HT1080 (cell line): ENCODE measurements at places on chromosomes 3 and 15.

DNA sequence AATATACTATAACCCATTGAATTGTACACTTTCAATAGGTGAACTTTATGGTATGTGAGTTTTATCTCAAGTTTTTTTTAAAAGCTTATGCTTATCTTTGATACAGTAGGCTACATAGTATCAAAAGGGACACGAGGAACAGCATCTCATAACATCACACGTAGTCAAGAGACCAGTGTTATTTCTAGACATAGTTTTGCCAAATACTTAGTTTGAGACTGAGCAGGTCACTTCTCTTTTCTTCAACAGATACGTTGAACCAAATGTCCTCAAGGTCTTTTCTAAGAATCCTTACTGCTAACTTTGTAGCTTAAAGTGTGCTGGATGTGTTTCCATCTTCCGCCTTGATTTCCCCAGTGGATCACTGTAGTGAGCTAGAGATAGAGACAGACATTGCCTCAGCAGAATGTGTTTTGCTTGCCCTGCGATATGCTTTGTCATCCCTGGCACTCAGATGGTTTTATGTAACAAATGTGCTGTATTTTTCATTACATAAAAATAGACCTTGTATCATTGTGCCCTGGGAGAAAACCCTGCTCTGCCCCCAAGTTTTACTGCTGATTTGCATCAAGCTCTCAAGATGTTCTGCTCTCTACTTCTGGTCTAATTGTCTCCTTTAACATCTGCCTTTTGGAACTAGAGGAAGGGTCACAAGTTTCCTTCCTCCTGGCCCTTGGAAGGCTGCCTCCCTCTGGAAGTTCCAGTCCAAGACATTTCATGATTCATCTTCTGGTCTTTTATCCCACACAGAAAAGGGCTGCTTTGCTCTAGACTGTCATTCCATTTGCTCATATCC lies 426.4 kb upstream of the RGMA start:
- DNase-seq = no peak

- no peak for DNase-seq
Observed at GRCh38 chr15:64847876-64848716, 6.4 kb downstream of the PLEKHO2 start.

DNA sequence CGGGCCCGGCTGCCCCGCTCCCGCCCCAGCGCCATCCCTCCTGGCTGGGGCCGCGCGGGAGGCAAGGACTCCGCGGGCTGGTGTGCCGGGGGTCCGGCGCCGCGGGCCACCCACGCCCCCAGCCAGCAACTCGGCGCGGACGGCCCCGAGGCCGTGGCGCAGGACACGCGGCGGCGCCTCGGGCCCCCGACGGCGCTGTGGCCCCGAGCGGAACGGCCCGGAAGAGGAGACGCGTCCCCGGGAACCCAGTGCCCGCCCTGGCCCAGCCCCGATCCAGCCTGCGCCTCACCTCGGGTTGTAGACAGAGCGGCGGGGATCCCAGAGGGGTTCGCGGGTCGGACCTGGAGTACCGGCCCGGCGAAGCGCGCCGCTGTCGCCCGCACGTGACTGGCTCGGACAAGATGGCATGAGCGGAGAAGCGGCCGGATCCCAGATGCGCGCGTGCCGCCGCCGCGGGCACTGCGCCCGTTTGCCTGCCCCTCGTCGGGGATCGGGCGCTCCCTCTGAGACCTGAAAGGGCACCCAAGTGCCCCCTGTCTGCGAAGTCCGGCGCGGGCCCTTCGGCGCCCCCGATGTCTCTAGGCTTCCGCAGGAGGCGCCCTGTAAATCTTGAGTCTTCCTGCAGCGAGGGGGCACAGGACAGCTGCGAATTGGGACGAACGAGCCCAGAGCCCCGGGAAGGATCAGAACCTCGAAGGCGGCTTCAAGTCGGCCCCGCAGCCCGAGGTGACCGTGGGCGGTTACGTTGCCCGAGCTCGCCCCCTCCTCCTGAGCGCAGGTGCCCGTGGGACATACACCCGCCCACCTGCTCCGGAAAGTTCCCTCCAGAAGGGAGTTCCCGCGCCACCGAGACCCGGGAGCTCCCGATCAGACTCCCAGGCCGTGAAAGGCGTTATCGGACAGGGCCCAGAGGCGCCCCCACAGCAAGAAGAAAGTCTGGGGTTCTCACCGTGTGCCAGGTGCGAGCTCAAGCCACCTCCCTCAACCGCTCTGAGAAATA lies 598 bp upstream of the SFMBT1 start:
- DNase-seq = no peak

GRCh38 chr15:100759698-100760356 lies 119.8 kb upstream of the ALDH1A3 start:
- DNase-seq = peak; percentile 58

- peak; percentile 7 for DNase-seq
Observed at GRCh38 chr15:77409259-77410156, 10.4 kb downstream of the PEAK1 start.

DNA sequence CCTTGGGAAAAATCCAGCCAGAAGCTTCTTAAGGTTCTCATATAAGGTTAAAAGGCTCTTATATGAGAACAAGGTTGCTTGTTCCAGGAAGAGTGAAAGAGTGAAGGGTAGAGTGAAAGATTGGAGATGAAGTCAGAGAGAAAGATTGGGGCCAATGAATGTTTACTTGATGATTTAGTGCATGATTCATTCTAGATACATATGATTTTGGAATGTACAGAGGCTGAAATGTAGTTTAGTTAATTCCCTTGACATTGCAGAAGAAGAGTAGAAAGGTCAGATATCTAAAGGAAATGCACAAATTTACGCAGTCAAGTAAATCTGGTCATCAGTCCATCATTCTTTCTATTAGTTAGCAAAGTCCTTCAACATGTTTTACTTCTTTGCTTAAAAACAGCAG lies 619.8 kb upstream of the ZNF717 start:
- DNase-seq = no peak

DNA sequence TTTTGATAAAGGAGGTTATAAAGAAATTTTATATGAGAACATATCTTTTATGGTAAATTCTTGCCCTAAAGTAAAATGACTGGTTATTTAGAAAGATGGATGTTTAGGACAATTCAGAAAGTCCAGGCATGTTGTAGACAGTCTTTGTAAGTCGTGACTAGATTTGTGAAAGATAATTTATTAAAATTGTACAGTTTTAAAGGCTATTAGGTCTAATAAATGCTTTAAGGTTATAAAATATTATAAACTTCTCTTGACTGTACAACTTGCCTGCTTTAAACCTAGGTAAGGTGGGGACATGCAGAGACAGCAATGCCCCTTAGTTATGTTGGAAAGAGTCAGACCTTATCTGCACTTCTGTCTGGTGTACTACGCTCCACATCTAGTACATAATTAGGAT lies 933.5 kb downstream of the SI start:
- no peak for DNase-seq

GRCh38 chr3:193593668-193594030 lies 641 bp downstream of the OPA1 start:
- DNase-seq = peak; percentile 34

DNA sequence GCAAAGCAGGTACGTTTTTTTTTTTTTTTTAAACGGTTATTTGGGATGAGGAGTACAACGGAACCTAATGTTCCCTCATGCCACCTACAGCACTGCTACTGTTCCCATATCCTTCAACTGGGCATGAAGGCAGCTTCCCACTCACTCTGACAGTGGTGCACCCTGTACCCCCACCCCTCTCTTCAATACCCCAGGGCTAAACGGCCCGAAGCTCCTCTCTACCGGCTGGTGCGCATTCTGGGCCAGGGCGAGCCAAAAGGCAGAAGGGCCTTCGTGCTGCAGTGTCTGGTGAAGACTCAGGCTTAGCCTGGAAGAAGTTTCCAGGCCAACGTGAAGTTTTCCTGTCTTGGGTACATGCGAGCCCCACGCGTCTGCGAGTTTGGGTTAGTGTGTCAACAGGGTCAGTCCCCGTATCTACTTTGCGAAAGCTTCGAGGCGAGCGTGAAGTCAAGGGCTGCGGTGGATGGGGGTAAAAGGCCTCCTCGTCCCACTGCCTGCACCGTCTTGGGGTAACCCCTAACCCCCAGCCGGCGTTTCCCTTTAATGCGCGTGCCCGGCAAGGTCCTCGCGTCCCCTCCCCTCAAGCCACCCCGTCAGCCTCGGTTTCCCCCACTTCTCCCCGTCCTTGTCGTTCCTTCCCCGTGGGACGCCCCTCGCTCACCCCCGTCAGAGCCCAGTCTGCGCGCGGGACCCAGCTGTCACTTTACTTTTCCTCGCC lies 765 bp upstream of the UBE2E2 start:
- no peak for DNase-seq

- DNase-seq = no peak
Observed at GRCh38 chr15:54011656-54012055, 33.4 kb downstream of the UNC13C start.

DNA sequence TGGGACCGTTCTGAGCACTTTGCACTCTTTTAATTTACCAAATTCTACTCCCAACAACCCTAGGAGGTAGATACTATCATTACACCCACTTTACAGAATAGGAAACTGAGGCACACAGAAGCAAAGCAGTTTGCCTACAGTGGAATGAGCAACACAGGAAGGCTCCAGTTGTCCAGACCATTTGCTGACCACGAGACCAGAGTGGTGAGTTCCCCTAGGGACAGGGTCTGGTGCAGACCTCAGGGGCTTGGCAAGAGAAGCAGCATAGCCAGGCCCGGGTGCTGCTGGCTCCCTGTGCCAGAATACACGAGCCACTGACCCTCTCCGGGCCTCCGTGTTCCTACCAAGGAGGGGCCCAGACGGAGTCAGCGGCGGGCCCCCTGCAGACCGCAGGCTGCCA lies 26.5 kb downstream of the PLXND1 start:
- no peak for DNase-seq

GRCh38 chr15:90058308-90058707 lies 44.0 kb downstream of the IDH2 start:
- DNase-seq = no peak

DNA sequence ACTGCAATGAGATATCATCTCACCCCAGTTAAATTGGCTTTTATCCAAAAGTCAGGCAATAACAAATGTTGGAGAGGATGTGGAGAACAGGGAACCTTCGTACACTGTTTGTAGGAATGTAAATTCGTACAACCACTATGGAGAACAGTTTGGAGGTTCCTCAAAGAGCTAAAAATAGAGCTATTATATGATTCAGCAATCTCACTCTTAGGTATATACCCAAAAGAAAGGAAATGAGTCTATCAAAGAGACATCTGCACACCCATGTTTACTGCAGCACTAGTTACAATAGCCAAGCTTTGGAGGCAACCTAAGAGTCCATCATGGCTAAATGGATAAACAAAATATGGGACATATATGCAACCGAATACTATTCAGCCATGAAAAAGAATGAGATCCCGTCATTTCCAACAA lies 68.0 kb upstream of the HES1 start:
- DNase-seq = peak; percentile 71

GRCh38 chr3:189143321-189143720 lies 28.4 kb upstream of the TPRG1 start:
- DNase-seq = peak; percentile 37

DNA sequence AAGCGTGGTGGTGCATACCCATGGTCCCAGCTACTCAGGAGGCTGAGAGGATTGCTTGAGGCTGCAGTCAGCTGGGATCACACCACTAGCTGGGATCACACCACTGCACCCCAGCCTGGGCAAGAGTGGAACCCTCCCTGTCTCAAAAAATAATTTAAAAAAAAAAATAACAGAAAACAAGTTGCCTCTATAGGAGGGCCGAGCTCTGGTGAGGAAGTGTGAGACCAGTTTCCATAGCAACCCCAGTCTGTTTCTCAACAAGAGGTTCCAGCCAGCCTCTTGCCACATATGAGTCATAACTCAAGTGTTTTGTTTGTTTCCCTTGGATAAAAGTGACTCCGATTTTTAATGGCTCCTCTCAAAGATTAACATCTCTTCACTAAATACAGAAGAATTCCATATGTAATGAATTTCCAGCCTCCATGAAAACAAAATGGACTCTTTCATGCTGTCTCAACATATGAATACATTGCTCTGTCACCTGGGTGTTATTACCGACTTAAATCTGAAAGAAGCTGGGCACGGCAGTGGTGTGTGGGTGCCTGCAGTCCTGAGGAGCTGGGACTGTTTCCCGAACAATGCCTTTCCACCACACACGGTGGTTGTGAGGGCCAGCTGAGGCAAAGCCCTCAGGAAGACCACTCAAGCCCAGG lies 19.7 kb downstream of the TMEM43 start:
- DNase-seq = peak; percentile 97

- DNase-seq = peak; percentile 43
Observed at GRCh38 chr3:147119989-147120388, 286.4 kb downstream of the ZIC4 start.

GRCh38 chr15:81812456-81812855 lies 233.4 kb downstream of the MEX3B start:
- no peak for DNase-seq

DNA sequence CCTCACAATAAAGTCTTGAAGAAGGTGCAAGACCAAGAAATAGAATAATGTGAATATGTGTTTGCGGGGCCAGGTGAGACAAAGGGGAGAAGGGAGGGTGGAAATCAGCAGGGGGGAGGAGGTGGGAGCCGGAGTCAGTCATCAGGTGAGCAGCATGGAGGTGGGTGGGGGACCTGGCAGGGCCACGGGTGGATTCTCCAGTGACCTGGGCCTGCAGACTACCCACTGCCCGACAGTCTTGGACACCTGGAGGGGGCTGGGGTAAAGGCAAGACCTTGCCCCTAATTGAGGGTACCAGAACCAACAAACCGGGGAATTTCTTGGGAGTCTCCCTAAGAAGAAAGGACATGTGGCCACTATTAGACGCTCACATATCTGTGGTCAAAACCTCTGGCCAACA lies 95.8 kb downstream of the CHSY1 start:
- DNase-seq = no peak

GRCh38 chr3:52243791-52244628 lies 1.5 kb upstream of the PPM1M start:
- peak; percentile 67 for DNase-seq

DNA sequence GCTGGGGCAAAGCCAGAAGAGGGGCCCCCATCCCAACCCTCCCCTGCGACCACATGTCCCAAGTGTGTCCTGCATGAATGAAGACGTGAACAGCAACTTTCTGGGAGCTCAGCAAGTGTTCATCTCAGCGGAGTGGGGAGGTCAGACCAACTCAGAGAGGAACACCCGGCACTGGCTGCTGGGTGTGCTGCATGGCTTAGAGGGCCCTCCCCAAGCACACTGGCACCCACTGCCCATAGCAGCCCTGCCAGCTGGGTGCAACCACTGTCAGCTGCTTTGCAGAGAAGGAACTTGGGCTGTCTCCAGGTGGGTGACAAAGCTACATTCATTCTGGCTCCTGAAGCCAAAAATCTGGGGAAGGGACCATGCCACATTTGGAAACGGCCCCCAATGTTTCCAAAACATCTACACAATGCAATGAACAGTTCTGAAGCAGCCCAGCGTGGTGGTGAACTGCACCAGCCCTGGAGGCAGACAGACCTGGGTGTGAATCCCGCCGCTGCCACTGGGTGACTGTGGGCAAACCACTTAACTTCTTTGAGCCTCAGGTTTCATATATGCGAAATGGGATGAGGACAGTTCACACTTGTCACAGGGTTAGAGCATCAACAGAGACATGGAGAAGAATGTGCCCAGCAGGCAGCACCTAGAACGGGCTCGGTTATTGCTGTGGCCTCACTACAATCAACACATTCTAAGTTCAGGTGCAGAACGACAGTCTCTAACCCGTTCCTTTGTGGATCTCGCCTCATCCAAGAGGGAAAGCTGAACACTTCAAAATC lies 145.4 kb downstream of the NUP210 start:
- DNase-seq = no peak

GRCh38 chr3:47163169-47164006 lies 525 bp downstream of the SETD2 start:
- DNase-seq = peak; percentile 25

- DNase-seq = peak; percentile 12
Observed at GRCh38 chr3:2303566-2303965, 204.9 kb downstream of the CNTN4 start.

GRCh38 chr15:100690795-100691158 lies 88.4 kb downstream of the ASB7 start:
- DNase-seq = no peak
